ENCODE measurements at places on chromosomes 11 and 22. TPM values are rescaled to one million over a fixed set of nuclear protein-coding genes. Genes with fewer than 3 reads are reported as not detected.

- DNase-seq: no peak
Observed at GRCh38 chr11:12434325-12434654, 56.9 kb downstream of the PARVA start.

GRCh38 chr11:103476874-103477273 is 367.6 kb downstream of the DYNC2H1 start:
- DNase-seq: no peak

DNA sequence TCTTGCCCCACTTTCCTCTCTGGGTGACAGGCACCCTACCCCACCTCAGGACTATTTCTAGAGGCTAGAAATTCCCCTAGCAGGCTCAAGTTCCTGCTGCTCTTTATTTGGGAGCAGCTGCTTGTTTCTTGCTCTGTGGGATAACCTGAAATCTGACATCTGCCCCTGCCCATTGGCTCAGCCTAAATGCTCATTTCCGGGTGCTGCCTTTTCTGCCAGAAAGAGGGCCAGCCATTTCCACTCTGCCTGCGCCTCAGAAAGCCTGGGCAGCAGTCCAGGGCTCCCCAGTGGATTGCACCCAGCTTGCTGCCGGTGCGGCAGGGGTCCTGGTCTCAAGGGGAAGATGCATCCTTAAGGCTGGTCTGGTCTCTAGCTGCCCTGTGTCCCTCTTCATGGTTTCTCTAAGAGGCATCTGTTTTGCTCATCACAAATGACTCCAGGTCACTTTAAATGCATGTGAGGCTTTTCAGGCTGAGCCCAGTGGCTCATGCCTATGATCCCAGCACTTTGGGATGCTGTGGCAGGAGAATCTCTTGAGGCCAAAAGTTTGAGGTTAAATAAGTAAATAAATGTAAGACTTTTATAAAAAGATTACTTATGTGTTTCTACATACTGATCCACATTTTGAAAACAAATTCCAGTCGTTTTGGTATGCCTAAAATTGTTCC is 10.3 kb upstream of the PNPLA5 start:
- DNase-seq: no peak

DNA sequence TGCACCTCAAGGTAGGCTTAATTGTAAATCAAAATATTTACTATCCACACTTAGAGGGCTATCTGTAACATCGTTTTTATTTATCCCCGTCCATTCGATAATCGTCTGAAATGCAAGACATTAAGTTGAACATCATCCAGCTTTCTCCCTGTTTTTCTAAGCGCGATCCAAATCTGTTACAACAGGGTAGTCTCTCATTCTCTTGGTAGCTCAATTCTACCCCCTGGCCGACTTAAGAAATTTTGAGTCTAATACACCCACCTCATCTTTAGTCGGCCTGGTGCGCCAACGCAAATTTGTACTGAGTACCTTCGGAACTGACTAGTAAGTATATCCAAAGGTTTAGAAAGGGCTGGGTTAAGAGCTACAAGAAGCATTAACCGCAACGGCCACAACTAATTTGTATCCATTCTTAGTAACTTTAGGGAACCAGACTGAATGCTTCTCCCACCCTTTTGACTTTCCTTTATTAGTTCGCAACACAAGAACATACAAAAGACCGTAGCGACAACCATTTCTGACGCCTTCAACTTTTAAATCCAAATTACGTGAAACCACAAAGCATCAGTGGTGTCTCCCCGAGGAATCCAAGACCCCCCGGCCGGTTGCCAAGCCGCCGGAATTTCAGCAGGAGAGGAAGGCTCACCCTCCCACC is 1.0 kb upstream of the ZNF143 start:
- peak; percentile 56 for DNase-seq

DNA sequence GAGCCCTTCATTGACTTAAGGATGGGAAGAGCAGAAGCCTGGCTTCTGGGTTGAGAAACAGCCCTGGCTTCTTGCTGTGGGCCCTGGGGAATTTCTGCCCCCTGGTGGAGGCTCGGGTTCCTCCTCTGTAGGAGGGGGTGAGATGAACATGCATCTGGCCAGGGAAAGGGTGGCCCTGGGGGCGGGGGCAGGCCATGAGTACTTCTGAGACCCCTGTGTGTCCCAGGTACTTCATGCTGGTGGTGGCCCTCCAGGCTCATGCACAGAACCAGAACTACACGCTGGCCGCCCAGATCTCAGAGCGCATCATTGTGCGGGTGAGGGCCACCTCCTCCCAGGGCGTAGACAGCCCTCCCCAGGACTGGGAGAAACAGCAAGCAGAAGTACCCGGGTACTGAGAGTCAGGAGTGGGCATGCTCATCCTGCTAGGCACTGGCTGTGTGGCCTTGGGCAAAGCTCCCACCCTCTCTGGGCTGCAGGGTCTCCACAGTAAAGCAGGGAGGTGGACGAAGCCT is 15.8 kb downstream of the TMEM258 start:
- peak; percentile 26 for DNase-seq

The CALCA gene
- not detected for total RNA-seq

GRCh38 chr22:27601195-27601594 is 200.4 kb downstream of the MN1 start:
- DNase-seq: no peak

The VWCE gene
- 7.3 TPM for total RNA-seq

The KDM4E gene
- total RNA-seq: not detected

DNA sequence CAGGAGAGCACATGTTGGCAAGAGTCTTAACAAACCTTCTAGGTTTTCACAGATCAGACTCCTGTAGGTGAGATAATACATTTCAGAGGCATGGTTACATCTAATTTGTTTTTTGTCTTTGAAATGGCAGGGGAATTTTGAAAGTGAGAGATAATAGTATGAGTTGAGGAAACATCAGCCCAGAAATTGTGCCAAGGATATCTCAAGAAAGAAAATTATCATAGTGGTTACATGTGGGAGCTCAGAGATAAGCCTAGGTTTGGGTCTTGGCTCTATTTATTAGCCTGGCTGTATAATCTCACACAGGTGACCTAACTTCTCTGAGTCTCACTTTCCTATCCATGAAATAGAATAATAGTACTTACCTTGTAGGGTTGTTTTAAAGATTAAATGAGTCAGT is 443 bp downstream of the BTBD18 start:
- DNase-seq: no peak

DNA sequence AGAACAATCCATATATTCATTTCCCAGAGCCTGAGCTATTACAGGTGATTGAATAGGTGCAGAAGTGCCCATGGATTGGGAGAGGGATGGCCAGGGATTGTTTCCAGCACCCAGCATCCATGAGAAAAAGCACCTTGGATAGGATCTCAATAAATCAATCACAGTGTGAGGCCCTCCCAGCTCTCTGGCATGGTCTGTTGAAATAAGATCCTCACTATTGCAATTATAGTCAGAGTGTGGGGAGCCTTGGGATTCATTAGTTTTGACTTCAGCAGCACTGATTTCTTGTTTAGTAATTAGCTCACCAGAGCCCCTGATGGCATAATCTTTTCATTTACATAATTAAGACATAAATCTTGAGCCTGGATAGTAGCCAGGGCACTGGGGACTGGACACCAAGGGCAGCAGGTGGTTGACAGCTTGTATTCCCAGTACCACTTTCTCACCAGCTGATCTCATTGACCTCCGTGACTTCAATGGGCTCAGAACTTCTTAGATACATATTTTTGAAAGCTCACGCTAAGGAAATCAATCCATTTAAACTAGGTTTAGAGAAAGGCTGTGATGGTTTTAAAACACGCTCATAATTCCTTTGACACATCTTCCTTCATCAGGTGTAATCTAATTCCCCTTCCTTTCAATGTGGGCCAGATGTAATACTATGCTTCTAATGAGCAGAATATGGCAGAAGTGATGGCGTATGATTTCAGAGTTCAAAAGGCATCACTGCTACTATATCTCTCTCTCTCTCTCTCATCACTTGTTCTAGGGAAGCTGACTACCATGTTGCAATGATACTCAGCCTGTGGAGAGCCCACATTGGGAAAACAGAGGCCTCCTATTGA is 22.1 kb upstream of the DRD2 start:
- DNase-seq: no peak

The MPPED2 gene
- total RNA-seq: not detected

DNA sequence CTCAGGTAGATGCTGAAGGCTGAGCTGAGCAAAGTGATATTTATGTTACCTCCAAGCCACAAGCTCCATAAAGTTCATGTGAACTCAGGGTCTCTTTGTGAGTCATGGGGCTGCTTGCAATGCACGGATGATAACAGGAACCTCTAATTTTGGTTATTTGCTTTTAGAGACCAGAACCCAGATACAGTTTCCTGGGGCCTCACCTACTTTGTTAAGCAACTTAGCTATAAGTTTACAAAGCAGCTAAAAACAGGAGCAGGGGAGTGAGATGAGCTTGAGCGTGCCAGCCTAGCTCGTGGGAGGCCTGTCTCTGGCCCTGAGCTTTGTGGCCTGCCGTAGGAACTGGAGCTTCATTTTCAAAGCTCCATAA is 29.2 kb downstream of the SREBF2 start:
- peak; percentile 67 for DNase-seq

DNA sequence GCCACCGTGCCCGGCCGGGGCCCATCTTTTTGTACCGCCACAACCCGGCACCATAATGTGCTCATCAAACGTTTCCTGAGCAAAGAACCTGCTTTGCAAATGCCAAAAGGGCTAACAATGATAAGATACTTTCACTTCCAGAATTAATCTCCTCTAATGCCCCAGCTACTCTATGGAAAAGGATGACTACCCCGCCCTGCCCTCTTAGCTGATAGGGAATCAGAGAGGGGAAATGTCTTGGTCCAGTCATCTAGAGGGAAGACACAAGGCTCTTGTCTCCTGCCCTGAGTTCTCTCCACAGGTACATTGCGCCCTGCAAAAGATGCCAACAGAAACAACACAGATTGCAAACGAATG is 586 bp downstream of the TTLL1 start:
- no peak for DNase-seq

GRCh38 chr11:89490981-89491690 is at the start of gene NOX4:
Gene NOX4 (minus strand): TSS chr11:89491375. CDS start chr11:89491246, 129 bp downstream.
- DNase-seq: no peak

- DNase-seq: no peak
Observed at GRCh38 chr11:12800871-12801270, 126.7 kb downstream of the TEAD1 start.

DNA sequence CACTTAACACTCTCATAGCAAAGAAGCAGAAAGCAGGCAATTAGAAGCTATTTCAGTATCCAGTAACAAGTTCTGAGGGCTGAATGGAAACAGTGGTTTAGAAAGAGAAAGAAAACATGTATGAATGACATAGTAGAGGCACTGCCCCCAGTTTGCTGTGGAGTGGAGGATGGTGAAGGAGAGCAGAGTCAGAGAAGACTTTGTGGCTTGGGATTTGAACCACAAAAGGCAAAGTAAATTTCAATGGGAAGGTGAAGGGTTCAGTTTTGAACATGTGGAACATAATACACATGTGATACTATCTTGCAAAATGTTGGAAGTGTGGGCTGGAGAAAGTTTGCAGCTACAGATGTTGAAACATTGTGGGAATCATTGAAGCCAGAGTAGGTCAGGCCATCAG is 81.4 kb downstream of the SNX19 start:
- DNase-seq: no peak

GRCh38 chr11:43558556-43559127 is 121.9 kb upstream of the HSD17B12 start:
- peak; percentile 37 for DNase-seq

- no peak for DNase-seq
Observed at GRCh38 chr22:28759861-28760560, 12.5 kb upstream of the CCDC117 start.

DNA sequence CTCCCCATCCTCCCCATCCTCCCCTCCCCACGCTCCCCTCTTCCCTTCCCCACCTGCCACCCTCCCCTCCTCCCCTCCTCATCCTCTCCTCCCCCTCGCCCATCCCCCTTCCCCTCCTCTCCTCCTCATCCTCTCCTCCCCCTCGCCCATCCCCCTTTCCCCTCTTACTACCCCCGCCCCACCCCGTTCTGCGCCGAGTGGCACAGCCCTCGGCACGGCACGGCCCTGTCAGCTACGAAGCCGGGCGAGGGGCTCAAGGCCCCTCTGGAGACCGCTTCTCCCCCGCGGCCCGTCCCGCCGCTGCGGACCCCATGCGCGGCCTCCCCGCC is 449.9 kb downstream of the OPCML start:
- DNase-seq: no peak

The MAJIN gene
- total RNA-seq: not detected

DNA sequence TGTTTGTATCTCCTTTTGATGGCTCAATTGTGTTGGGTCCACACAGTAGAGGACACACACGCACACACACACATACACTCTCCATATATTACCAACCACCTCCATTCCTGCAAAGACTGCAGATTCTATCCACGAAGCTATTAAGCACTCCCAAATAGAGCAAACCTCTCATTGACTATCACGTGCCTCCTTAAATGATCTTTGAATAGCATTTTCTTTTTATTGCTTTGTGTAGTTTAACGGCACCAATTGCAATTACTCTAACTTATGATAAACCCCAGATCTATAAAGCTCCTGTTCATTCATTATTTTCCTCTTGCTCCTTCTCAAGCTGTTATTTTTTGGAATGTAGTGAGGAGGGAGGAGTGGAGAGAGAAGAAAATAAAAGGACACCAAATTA is 204.7 kb downstream of the ST3GAL4 start:
- DNase-seq: no peak

DNA sequence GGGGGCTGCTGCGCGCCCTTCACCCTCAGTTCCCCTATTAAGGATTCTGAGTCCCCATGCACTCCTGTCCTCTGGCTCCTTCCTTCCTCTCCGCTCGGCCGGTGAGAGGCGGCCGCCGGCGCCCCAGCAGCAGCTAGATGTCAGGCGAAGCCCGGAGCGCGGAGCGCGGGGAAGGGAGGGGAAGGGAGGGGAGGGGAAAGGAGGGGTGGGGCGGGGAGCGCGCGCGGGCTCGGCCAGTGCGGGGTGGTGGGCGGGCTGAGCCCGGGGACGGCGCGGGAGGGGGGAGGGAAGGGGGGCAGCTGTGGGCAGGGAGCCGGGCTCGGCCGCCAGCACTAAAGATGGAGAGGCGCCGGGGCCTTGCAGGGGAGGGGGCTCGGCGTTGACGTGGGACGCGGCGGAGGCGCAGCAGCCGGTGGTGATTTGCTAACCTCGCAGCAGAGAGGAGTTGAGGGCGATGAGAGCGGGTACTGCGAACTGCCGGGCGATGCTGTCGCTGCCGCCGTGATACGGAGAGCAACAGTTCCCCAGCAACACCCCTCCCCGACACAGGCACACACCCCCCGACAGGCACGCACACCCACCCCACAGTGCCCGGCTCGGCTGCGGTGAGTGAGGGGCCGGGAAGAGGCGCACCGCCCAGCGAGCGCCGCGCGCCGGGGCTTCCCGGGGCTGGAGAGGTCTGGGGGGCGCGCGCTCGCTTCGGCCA is at the start of gene ZBTB16:
Gene ZBTB16, plus strand, starts transcription at position 434 of the 706 bp plus-strand sequence. CDS start 3,590 bp downstream, outside the sequence.
- peak; percentile 88 for DNase-seq

The CRYBB2 gene
- total RNA-seq: 0.86 TPM

DNA sequence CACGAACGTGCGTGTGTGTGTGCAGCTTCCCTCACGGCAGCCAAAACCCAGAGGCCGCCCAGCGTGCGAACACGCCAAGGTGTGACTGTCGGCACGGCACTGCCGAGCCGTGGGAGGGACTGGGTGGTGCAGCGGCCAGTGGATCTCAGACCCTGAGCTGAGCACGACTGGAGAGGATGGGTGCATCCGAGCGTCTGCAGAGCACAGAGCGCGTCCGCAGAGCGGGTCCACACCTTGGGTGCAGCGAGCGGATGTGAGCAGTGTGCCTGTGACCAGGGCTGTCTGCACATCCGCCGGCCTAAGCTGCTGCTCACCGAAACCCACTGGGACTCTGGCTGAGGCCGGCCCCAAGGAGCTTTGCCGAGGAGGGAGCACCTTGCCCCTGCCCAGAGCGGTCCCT is 22.7 kb downstream of the PTDSS2 start:
- DNase-seq: no peak

All from G401 (cell line).